Amniotic epithelial cell (primary cell): ENCODE measurements at places on chromosomes 2 and 18.

- DNase-seq: no peak
Observed at GRCh38 chr2:196902828-196903227, 23.7 kb downstream of the PGAP1 start.

DNA sequence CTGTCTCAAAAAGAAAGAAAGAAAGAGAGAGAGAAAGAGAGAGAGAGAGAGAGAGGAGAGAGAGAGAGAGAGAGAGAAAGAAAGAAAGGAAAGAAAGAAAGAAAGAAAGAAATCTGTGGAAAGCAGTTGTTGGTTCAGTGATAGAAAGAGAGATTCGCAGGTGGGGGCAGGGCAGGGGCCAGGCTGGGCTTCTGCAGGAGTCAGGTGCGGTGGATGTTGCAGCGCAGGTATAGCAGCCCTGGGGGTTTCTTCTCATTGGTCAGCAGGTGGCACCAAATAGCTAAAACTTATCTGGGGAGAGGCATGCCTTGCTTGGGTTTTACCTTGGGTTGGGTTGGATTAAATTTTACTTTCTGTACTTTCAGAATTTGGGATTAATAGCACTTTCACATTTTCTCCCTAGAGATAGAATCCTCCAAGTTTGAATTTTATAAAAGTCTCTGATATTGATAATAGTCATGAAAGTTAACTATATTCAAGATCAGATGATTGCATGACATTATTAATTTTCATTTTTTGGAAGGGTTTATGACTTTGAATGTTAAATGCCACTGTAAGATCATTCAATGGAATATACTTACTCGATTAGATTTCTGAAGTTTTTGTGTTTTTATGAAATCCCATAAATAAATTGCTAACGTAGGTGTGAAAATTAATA, 66.6 kb downstream of the SPTBN1 start:
- DNase-seq: peak; percentile 49

DNA sequence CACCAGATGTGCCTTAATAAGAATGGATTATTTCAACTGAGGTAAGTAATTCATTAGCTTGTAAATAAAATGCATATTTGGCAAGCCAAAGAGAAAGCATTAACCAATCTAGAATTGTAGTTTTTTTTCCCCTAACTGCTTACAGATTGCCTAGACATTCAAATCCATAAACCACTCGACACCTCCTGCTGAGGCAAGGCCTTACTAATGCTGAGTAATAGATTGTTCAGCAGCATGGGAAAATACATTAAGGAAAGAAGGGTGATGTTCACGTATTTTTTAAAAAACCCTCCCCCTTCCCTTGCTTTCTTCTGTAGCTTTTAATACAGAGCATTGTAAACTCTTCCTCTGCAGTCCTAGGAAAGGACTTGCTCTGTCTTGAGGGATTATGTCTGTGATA, 17.0 kb upstream of the LINC00305 start:
- DNase-seq: peak; percentile 14

GRCh38 chr2:47518497-47519146, 115.7 kb downstream of the MSH2 start:
- DNase-seq: no peak

DNA sequence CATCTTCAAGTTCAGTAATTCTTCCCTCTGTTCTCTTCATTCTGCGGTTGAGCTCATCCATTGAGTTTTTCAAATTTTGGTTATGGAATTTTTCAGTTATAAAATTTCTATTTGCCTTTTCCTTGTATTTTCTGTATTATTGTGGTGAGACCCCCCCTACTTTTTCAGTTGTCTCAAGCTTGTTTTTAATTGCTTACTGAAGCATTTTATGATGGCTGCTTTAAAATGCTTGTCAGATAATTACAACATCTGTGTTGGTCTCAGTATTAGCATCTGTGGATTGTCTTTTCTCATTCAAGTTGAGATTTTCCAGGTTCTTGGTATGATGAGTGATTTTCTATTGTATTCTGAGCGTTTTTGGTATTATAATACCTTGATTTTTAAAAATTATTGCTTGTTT, 121.2 kb upstream of the REV1 start:
- no peak for DNase-seq

- DNase-seq: no peak
Observed at GRCh38 chr18:24725644-24726415, 265.4 kb downstream of the HRH4 start.

DNA sequence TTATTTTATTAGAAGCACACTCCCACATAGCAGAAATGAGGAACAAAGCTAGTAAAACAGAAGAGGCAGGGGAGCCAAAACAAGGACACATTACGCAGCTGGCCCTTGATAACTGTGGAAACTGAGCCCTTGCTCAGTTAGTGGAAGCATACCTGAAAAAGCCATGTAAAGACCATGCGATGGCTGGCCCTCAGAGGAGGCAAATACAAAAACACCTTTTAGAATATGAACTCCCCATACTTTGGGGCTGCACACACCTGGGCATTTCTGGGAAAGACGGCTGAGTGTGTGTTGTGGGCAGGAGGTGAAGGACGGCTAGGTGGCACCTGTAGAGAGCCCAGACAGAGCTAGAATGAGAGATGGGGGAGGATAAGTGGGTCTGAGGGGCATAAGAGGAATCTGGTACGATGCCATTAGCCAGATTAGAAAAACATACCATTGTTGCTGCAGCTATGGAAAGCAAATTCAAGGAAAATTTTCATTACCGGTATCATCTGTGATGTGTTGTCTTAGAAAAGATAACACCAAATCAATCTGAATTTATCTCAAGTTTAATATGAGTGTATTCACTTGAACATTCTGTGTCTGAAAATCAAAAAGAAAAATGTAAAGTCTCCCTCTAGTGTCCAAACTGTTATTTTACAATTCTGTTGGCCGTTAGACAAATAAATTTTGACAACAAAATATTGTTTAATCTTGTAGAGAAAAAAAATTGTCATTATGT, 45.2 kb upstream of the SULT1C3 start:
- no peak for DNase-seq

DNA sequence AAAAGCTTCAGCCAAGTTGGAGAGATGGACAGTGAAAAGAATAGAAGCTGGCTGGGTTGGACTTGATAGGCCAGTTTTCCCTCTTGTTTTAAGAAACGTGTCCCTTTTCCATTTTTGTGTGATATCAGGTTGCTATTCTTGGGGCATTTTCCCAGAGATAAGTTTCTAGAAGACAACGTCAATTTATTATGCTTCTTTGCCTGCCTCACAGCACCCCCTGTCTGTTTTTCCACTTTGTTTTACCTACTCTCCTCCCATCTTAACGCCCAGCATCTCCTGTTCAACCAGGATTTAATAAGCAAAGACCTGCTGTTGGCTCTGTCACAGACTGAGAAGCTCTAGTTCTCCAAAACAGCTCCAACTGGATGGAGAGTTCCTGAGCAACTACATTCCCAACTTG, 317.8 kb upstream of the ZNF521 start:
- DNase-seq: peak; percentile 23

DNA sequence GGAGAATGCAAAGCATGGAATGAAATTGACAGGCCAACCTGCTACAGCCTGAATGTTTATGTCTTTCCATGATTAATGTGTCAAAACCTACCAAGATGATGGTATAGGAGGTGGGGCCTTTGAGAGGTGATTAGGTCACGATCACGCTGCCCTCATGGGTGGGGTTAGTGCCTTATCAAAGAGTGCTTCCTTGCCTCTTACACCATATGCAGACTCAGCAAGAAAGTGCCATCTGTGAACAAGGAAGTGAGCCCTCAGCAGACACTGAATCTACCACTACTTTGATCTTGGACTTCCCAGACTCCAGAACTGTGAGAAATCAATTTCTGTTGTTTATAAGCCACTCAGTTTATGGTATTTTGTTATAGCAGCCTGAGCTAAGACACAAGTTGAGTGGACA, 147.5 kb upstream of the BCL2L11 start:
- DNase-seq: no peak

- DNase-seq: no peak
Observed at GRCh38 chr2:20590704-20591515, 60.0 kb downstream of the HS1BP3 start.

GRCh38 chr2:43110442-43110871, 115.9 kb downstream of the ZFP36L2 start:
- DNase-seq: peak; percentile 90

DNA sequence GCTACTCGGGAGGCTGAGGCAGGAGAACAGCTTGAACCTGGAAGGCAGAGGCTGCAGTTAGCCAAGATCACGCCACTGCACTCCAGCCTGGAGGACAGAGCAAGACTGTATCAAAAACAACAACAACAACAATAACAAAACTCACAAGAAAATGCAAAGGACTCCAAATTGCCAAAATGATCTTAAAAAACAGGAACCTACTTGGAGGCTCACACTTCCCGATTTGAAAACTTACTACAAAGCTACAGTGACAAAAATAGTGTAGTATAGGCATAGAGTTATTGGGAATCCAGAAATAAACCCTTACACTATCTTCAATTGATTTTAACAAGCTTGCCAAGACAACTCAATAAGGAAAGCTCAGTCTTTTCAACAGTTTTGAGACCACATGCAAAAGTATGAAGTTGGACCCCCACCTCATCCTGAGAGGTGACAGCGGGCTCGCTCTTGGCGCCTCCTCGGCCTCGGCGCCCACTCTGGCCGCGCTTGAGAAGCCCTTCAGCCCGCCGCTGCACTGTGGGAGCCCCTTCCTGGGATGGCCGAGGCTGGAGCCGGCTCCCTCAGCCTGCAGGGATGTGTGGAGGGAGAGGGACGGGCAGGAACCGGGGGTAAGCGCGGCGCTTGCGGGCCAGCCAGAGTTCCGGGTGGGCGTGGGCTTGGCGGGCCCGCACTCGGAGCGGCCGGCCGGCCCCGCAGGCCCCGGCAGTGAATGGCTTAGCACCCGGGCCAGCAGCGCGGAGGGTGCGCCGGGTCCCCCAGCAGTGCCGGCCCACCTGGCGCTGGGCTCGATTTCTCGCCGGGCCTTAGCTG, 18.3 kb upstream of the ACVR2A start:
- DNase-seq: no peak

GRCh38 chr2:118854507-118855345, 7.3 kb upstream of the EN1 start:
- DNase-seq: no peak

DNA sequence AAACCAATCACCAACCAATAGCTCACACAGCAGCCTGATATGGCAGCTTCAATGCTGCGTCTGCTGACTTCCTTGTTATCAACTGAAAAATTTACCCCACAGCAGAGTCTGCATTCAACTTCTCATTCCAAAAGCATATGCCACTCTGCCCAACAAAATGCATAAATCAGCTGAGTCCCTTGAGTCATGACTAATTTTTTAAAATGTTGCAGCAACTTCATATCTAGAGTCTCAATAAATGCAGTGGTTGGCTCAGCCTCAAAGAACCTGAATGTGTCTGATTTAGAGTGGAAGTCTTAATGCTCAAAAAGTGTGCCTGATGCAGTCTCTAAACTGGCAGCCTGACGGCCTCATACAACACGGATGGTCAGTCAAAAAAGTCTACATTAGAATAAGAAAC, 46.5 kb downstream of the FARSB start:
- peak; percentile 78 for DNase-seq

DNA sequence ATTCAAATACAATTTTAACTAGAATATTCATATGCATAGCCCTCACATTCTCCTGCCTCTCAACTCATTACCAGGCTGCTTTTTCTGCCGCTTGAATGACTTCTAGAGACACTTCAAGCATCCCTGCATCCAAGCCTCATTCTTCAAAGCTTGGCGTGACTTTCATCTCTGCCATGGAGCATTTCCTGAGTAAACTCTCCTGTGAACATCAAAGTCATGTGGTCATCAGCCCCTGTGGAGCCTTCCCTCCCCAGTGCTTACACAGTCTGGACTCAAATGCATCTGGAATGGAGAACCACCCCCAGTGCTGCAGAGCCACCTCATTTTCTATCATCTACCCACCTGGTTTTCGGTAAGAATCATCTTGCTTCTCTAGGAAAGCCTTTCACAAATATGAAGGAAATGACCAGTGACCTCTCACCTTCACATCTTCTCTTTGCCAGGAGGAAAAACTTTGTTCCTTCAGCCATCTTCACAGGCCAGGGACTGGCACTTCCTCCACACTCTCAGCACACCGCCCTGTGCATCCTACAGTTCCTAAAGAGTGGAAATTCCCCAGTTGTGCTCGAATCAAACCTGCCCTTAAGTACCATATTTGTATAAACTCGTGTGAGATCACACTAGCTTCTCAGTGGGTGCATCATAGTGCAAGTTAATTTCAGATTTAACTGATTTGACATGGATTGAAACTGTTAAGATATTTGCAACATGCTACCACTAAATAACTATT, 116.4 kb downstream of the COL6A3 start:
- no peak for DNase-seq

- DNase-seq: no peak
Observed at GRCh38 chr2:16680304-16680703, 14.7 kb upstream of the CYRIA start.

DNA sequence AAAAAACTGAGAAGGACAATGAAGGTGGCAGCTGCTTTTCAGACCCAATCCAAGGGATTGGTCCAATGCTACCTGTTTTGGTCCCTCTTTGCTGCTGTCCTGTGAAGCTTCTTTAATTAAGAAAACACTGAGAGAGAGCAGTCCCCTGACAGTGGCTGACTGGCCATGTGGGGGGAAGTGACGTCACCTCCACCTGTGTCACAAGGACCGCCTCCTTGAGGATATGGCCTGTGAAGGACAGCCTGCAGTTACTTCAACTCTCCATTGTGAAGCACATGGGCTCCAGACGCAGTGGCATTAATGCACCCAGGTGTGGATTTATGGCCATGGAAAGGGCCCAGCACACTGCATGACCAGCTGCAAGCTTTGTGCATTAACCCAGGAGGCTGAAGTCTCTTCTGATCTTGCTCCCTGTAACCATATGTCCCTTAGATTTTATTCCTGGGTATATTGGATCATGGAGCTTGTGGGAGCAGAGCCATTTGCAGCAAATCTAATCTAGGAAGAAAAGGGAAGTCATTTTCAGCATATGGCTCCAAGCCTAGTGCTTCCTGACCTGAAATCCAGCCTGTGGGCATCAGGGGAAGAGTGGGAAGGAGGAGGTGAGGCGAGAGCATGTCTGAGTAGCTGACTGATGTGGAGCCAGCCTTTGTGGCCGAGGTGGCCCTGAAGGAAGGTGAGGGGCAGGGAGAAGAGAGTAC, 32.2 kb downstream of the KIF5C start:
- DNase-seq: no peak

- no peak for DNase-seq
Observed at GRCh38 chr18:4854671-4855070, 342.4 kb downstream of the AKAIN1 start.
